Activated naive CD4-positive, alpha-beta T cell treated with anti-CD3 and anti-CD28 coated beads for 36 hours (primary cell): ENCODE measurements at places on chromosomes 11 and 22. TPM values are rescaled to one million over a fixed set of nuclear protein-coding genes. Genes with fewer than 3 reads are reported as not detected.

DNA sequence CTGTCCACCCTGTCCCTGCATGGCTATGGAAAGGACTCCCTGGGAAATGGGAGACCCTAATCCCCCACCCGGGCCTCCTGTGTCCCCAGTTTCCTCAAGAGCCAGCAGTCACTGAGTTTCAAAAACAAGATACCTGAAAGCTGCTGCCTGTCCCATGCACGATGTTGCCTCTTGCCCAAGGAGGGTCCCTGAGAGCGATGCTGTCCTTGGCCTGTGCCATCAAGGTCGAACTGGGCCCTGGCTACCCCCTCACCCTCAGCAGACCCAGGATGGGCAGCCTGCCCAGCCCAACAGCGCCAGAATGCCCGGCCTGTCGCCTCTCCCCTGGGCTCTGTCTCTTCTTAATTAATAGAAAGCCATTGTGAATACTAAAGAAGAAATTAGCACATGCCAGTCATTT lies 104.5 kb upstream of the LMO1 start:
- DNase-seq, result no peak

RIMBP3B gene
- 0.24 TPM for total RNA-seq

DNA sequence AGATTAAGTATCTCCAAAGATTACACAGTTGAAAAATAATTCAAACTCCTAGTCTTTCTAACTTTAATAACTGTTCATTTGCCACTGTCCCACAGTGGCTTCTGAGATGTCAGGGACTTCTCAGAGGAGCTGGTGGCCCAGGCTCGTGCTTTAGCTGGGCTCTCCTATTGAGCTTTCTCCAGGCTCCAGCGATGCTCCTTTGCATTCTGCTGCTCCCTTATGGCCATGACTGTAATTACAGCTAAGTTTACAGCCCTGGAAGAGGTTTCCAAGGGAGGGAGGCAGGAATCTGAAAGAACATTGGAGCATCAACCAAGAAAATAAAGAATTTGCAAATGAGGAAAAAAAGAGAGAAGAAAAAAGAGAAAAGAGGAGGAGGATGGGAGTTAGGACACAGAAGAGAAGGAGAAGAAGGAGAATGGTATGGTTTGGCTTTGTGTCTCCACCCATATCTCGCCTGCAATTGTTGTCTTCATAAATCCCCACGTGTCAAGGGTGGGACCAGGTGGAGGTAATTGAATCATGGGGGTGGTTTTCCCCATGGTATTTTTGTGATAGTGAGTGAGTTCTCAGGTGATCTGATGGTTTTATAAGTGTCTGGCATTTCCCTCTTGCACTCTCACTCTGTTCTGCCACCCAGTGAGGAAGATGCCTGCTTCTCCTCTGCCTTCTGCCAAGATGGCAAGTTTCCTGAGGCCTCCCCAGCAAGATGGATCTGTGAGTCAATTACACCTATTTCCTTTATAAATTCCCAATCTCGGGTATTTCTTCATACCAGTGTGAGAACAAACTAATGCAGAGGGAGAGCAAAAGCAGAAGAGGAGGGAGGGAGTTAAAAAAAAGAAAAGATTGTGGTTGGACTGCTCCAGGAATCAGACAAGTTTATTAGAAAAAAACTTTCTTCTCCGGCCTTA lies 857.0 kb downstream of the KCNA4 start:
- DNase-seq, result peak; percentile 5

DNA sequence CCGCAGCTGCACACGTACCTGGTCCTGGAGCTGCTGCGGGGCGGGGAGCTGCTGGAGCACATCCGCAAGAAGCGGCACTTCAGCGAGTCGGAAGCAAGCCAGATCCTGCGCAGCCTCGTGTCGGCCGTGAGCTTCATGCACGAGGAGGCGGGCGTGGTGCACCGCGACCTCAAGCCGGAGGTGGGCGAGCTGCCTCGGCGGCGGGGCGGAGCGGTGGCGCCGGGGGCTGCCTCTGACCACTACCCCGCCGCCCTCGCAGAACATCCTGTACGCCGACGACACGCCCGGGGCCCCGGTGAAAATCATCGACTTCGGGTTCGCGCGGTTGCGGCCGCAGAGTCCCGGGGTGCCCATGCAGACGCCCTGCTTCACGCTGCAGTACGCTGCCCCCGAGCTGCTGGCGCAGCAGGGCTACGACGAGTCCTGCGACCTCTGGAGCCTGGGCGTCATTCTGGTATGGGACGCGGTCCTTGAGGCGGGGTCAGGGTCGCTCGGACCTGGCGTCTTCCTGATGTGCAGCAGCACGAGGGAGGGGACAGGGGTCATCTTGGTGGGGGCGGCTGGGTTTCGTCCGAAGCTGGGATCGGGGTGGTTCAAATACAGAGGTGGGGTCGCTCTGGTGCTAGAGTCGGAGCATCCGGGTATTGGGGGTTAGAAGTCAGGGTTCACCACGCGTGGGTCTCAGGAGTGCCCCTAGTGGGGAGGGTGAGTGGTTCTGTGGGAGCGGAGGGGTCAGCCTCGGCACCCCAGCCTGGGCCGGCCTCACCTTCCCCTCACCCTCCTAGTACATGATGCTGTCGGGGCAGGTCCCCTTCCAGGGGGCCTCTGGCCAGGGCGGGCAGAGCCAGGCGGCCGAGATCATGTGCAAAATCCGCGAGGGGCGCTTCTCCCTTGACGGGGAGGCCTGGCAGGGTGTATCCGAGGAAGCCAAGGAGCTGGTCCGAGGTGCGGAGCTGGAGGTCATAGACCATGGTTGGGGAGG lies 10.8 kb downstream of the RPS6KA4 start:
- no peak for DNase-seq

DNA sequence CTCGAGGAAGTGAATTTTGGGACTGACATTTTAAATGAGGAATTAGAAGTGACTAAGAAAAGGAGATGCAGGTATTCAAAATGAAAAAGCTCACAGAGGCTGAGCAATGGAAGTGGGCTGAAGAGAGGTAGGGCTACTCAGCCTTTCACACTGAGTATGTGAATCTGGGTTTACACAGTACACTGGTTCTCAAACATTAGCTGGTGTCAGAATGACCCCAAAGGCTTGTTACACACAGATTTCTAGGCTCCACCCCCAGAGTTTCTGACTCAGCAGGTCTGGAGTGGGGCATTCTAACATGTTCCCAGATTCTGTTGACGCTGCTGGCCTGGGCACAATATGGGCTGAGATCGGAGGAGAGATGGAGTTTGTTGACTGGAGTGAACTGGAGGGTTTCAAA lies 32.8 kb downstream of the CADM1 start:
- no peak for DNase-seq

- DNase-seq, result no peak
Observed at GRCh38 chr11:114015117-114015516, 40.2 kb downstream of the HTR3A start.

CCDC157 gene
- 1.1 TPM for total RNA-seq

GRCh38 chr22:29268511-29269229 lies 602 bp downstream of the EWSR1 start:
- DNase-seq, result peak; percentile 32

OR51A4 gene
- not detected for total RNA-seq

SEPTIN3 gene
- 1.5 TPM for total RNA-seq

USP35 gene
- 13.4 TPM for total RNA-seq

EI24 gene
- 28.8 TPM for total RNA-seq

DNA sequence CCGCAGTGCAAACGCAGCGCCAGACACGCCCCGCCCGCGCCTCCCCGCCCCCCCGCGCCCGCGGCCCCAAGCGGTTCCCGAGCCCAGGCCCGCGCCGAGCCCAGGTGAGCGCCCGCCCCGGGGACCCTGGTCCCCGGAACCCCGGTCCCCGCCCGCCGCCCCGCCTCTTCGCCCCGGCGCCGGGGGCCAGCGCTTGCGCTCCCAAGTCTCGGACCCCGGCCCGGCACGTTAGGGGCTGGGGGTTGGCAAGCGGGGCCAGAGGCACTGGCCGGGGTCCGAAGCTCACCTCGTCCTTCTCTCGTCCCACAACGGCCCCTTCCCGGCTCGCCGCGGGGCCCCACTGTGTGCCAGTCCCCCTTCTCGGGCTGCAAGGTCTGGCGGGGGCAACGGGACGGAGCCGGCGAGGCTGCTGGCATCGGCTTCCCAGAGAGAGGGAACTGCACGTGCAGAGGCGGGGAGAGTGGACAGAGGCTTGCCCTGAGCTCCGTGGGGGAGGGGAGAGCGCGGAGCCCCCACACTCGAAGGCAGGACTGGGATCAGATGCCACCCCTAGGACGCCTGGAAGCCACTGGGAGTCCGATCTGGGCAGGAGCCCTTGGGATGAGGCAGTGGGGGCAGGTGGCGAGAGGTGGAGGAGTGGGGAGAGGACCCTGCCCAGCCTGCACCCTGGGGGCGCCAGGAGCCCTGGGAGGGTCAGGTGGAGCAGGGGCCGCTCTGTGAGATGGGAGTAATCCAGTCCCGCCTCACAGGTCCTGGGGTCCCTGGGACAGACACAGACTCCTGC lies 1.8 kb upstream of the AIFM3 start:
- DNase-seq, result no peak

DNA sequence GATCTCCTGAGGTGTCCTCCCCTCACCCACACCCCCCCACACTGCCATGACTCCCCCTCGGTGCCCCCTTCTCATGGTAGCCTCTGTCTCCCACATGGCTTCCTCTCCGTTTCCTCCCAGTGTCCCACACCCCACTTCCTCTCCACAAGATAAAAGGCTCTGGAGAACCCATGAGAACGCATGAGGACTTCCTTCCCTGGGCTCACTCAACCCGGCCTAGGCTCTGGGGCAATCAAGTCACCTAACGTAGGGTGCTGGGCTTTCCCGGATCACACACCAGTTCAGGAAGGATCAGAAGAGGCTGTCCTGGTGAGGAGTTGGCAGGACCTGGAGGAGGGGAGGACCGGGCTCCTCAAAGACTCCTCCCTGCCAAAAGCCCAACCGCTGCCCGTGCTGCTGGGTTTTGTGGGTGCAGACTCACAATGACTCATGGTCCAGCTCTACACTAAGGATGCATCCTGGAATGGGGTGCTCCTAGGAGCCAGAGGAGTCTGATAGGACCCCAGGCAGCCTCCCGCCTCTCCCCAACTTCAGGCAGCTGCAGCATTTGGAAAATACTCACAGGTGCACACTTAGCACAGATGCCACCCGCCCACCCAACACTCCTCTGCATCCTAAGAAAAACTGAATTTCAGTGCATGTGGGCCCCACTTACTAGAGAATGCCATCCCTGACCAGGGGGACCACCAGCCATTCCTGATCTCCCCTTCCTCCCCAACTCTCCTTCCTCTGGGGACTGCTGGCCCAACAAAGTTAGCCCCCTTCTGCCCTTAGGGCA lies 21.0 kb downstream of the SLC22A12 start:
- DNase-seq, result peak; percentile 10
